ENCODE measurements at places on chromosomes 3 and 15.

GRCh38 chr3:141482245-141482922 lies 4.4 kb upstream of the RASA2 start:
- no peak for DNase-seq

GRCh38 chr3:12513694-12514446 lies 29.6 kb downstream of the TSEN2 start:
- no peak for DNase-seq

DNA sequence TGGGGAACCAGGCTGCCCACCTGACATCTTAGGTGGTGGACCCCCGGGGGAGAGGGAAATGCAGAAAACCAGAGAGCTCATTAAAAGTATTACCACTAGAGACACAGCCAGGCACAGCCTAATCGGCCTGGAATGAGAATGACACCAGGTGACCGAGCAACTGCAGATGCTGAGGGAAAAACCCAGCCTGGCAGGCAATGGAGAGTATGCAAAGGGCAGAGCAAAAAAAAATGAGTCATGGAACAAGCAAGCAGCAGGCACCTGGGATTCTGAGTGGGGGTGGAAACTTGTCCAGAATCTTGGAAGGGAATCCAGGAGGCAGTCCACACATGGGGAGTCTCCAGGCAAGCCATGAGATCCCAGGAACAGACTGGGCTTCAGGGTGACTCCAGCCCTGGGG lies 183.7 kb upstream of the LRRN1 start:
- no peak for DNase-seq

GRCh38 chr3:119873646-119874045 lies 91.7 kb downstream of the NR1I2 start:
- DNase-seq = no peak

- no peak for DNase-seq
These were observed 183.6 kb downstream of the PEX5L start for GRCh38 chr3:179853176-179853575.

- no peak for DNase-seq
These were observed 7.5 kb downstream of the CDAN1 start for GRCh38 chr15:42729409-42729808.

DNA sequence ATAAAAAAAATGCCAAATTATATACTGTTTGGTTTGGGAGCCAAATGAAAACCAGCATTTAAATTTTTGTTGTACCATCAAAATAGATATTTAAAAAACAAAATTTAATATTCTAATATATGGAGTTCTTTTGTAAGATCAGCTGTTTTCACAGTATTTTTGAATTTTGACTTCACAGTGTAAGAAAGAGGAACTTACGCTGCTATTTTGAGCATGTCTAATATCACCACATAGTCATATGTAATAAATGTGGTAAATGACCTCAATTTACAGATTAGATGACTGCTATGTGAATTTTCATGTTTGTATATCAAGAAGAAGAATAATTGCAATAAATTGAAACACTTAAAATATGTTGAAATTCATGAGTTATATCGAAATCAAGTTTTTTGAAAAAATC lies 189.6 kb downstream of the ARRDC4 start:
- no peak for DNase-seq

- DNase-seq = no peak
These were observed 47.2 kb downstream of the NCK1 start for GRCh38 chr3:136909187-136909586.

DNA sequence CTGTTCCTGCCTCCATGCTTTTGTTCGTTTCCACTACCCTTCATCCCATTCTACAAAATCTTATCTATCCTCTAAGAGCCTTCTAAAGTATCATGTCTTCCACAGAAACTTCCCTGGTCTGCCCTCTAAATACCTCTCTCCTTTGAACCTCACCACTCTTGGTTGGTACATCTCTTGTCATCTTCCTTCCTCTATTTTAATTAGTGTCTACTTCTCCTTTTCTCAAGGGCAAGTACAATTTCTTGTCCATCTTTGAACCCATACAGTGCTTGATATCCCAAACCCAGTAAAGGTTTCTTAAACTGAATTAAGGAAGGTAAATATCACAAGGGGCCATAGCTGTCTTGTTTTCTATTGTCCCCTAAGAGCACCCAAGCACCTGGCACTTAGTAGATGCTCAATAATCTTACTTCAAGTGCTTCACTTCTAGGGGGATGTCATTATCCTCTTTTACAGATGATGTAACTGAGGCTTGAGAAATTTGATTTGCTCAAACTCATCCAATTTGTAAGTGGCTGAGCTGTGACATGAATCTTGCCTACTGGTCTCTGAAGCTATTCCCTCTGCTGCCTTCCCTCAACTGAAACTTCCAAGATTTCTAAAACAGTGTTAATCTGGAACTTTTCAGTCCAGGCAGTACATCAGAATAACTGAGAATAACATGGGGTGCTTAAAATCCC lies 2.6 kb upstream of the DAPK2 start:
- no peak for DNase-seq

DNA sequence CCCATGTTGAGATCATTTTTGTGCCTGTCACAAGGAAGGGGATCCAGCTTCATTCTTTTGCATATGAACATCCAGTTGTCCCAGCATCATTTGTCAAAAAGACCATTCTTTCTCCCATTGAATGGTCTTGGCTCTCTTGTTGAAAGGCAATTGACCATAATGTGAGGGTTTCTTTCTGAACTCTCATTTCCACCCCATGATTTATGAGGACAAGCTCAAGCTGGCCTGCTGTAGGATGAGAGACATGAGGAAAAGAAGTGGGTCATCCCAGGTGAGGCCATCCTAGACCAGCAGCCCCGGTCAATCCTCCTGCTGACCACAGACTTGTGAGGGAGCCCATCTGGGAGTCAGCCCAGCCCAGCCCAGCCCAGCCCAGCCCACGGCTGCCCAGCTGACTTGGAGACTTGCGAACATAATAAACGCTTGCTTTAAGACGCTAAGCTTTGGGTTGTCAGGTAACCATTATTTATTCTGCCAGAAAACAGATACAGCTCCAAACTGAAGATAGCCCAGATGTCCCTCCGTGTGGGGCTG lies 69.0 kb downstream of the LINGO1 start:
- no peak for DNase-seq

DNA sequence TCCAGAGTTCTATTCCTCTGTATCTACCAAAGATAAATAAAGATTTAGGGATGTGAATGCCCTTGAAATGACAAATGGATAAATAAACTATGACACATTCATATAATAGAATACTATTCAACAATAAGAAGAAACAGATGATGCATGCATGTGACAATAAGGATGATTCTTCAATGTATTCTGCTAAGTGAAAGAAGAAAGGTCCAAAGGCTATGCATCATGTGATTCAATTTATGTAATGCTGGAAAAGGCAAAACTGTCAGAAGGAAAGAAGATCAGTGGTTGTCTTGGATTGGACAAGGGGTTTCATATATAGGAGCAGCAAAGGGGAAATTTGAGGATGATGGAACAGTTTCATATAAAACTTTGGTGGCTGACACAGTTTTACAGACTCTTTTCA lies 32.6 kb upstream of the CHRNA7 start:
- DNase-seq = no peak

DNA sequence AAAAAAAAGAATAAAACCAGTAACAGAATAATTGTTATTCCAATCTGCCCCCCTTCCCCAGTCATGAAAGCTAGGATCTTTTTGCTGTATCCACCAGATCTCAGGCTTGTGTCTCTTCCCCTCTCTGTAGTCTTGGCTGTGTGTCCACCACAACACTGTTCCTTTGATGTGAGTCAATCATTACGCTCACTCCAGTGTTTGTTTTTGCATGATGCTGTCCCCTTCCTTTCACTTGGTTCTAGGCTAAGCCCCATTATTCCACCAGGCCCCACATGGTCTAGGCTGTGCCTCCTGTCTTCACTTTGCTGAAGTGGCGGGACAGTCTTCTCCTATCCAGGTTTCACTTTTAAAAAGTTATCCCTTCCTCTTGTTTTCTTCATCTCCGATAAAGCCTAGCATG lies 13.6 kb downstream of the ACKR2 start:
- no peak for DNase-seq

DNA sequence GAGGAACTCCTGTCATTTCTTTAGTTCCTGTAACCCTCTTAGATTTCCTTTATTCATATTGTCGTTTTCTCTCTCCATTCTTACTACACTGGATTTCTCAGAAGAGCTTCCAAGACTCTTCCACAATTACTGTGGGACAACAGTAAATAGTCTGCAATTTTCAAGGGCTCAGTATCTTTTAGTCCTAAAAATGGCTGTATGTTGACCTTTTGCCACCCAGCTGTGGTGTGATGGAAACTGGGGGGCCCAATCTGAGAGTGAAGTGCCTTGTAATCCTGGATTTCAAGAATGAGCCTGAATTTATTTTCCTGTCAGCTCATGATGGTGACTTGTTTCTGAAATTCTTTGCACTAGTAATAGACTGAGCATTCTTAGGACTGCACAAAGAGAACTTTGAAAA lies 277.6 kb upstream of the RASGRP1 start:
- no peak for DNase-seq

DNA sequence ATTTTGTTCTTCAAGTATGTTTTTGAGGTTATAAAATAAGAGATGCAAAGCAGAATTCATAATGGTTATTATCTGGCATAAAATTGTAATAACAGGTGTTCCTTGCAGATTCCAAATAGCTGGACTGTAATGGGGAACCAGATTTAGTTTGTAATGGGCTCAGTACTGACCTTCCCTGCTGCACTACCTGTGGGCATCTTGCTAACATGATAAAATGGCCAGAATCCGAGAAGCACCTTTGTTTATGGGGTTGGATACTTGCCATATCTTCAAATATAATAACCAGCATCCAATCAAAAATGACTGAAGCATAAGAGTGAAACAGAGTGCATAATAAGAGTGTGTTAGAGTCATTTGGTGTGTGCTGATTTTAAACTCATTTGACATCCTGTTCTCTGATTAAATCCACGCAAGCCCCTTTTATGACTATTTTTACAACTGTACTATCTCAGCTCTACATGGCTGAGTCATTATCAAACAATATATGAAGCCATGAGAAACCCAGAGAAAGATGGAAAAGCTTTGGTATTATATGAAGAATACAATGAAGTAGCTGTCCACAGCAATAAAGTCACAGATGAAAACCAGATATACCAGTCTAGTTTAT lies 292.4 kb downstream of the CNTN4 start:
- no peak for DNase-seq

DNA sequence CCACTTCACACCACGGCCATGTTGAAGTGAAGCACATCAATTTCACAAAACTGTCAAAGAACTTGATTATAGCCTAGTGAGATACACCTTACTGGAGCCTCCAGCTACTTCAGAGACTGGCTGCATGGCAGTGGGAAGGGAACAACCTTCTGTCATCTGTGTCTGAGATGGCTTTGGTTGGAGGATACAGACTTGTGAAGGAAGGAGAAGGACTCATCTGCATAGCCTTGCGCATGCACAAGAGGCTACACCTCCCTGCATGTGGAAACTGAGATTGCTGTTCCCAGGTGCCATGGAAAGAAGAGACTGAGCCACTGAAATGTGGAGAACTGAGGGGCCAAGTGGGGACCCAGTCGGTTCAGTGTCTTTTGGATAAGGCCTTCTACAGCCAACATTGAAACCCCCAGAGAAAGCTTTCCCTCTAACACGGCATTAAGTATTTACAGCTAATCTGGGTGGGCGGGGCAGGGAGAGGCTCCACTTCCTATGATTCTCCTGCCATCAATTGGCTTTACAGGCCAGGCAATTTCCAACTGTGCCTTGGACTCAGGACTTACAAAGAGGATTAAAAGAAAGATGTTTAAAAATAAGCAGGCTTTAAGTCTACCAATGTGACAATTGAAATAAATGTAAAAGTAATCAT lies 58.8 kb downstream of the IL16 start:
- no peak for DNase-seq

GRCh38 chr3:131530843-131531242 lies 28.1 kb upstream of the MRPL3 start:
- DNase-seq = no peak

DNA sequence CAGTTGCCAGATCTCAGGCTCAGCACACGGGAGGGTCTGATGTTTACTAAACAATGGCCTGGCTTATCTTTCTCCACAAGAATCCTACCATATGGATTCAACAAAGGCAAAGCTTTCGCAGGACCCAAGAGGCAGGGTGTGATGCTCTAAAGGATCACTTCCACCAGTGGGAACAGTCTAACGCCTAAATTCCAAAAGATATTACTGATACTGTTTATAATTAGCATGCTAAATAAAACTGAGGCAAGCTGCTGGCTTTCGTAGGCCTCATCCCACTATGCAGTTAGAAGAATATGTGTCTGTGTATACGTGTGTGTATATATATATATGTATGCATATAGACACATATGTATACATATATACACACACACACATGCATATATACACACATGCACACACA lies 22.3 kb downstream of the RORA start:
- no peak for DNase-seq

GRCh38 chr3:10933470-10933804 lies 59.1 kb upstream of the SLC6A1 start:
- DNase-seq = no peak
